ENCODE measurements at places on chromosomes 1 and 21.

DNA sequence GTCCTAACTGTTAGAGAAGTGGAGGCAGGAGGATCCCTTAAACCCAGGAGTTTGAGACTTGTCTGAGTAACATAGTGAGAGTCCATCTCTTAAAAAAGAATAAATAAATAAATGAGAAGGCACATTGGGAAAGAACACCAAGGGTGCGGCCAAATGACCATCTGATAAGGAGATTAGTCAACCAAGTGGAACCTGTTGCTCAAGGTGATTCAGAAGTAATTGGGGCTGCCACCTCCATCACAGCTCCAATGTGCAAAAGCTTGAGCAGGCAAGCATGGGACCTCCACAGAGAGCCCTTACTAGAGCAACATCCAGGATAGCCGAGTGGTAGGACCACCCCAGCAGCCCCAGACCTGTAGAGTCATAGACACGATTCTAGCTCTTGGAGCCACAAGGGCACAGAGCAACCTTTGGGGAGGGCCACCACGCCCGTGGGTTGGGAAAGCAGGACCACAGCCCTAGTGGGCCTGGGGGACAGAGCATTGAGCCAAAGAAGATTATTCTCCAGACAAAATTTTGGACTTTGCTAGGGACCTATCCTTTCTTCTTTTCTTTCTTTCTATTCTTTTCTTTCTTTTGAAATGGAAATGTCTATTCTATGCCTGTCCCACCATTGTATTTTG is 40.9 kb downstream of the KCNK1 start:
- no peak for DNase-seq

DNA sequence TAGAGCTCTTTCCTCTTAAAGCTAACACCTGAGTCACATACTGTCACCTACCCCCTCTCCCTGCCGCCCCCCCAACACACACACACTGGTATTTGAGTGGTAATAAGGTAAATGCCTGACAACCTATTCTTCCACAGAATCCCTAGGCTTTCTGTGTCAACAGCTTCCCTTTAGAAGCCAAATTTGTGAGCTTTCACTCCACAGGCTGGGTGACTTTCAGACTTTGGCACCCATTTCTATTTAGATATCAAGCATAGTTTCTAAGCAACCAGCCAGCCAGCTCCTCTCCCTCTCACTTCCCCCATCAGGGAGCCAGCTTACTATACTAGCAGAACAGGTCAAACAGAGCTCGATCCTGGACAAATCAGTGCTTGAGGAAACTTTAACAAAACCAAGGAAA is 3.2 kb upstream of the C1orf74 start:
- DNase-seq = no peak

DNA sequence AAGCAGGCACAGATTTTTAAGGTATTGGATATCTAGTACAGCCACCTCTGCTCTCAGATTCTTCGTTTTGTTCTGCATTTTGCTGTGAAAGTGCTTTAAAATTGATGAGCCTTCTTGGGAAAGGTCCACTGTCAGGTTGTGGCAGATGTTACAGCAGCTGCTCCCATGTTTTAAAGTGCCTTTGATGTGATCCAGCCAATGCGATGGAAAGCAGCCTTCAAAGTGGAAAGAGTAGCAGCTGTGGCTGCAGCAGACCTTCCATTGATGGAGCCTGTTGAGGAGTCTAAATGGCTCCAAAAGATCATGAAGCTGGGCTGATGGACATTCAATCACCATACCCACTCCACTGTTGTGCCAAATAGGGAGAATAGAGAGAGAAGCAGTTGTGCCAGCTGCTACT is 816.9 kb downstream of the PLA2G4A start:
- no peak for DNase-seq

GRCh38 chr1:78348496-78349284 is 142.1 kb upstream of the PTGFR start:
- DNase-seq = no peak

DNA sequence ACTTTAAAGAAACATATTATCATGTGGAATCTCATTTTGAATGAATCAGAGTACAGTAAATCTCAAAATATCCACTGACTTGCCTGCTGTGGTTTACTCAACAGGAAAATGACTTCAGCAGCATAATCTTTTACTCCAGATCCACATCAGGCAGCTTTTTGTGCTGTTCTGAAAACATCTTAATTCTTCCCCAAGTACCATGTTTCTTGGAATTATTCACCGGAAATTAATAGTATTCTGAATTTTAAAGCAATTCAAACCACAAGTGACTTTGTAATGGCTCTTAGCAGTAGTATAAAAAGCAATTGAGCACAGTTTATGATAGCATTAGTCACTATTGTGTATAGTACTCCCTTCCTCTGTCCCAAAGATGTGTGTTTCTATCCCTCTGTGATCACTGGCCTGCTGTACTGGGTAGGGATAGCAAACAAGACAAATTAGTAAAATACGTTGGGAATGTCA is 64.2 kb upstream of the ERRFI1 start:
- no peak for DNase-seq

GRCh38 chr1:52249831-52250230 is 107.9 kb downstream of the ZFYVE9 start:
- DNase-seq = no peak

DNA sequence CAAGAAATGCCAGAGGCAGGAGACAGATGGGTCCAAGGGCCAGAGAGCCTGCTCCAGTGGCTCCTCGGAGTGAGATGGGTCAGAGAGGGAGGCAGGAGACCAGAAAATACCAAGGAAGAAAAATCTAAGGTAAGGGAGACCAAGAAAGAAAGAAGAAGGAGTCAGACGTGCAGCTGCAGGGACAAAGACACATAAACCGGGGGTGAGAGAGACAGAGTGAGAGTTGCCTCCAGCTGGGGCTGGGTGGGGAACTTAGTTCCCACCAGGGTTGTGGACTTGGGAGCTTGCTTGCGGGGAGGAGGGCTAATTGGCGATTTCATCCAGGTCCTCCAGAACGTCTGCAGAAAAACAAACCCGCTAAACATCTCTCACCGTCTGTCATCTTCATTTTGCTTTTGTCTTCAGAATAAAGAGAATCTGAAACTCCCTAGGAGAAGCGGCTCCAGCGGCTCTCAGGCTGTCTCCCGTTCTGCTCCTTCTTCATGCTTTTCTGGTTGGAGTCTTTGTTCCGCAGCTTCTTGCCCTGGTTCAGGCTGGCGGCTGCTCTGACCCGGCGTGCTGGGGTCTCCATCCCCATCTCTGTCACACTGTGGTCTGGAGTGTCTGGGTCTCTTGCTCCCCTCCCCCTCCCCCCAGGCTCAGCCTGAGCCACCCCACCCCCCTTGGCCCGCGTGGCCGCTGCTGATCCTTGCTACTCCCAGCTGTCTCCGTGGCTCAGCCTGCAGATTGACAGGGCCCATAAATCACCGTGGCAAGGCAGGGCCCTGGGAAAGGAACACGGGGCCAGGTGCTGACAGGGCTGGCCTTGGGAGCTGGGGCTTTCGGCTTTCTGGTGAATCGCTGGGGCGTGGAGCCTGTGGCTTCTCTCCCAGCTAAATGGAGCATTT is 66.6 kb downstream of the UBIAD1 start:
- no peak for DNase-seq
